NCI-H1417 (cell line): ENCODE measurements at places on chromosomes 13 and 19.

- DNase-seq = no peak
Measured at GRCh38 chr19:48799358-48800300, 11.2 kb downstream of the BCAT2 start.

DNA sequence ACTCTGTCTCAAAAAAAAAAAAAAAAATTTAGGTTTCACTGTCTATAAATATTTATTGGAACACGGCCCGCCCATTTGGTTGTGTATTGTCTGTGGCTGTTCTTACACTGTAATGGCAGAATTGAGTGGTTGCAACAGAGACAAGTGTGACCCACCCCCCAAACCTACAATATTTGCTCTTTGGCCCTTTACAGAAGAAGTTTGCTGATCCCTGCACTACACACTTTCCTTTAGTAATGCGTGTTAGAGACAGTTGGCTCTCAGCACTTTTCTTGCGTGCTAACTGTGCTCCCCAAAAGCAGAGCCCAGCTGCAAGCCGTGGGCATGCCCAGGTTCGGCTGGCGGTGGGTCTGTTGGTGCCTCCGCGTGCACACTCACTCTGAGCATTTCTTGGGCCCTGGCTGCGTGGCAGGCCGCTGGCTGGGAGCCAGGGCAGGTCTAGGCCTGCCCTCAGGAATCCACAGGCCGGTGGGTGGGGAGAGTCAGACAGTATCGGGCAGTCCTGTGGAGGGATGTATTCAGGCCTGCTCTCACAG is 72.6 kb downstream of the SIPA1L3 start:
- peak; percentile 60 for DNase-seq

- DNase-seq = peak; percentile 2
Measured at GRCh38 chr19:43290568-43291359, 21.4 kb upstream of the PSG9 start.

DNA sequence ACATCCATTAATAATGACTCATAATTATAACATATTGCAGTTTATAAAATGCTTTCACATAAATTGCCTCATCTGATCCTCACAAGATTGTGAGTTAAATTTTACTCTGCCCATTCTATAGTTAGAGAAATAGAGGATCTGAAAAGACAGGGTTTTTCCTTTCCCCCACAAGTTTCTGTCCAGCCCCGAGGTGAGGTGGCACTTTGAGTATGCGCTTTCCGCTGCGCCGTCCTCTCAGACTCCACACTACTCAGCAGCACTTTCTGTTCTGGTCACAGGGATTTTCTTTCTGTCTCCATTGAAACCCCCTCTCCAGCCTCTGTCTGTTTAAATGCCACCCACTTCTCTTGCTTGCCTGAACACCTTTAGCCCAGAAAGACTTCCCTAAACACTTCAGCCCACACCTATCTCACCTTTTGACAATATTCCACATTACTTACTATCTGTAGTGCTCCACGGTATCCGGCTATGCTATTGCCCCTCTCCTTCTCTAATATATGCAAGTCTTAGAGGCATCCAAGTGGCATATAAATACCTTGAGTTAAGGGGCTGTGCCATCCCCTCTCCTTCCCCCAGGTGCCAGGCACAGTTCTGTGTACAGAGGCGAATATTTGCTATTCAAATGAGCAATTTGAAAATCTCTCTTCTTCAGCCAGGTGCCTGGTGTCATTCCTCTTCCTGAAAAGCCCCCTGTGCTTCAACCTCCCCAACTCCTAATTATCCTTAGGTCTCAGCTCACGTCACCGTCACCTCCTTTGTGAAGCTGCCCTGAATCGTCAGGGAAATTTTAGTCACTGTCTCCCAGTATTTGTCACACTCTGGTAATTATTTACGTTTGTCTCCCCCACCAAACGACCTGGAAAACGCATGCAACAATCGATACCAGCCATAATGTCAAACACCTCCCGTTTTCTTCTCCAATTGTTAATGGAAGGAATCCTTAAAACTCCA is 268.7 kb downstream of the NHLRC3 start:
- peak; percentile 30 for DNase-seq
